ENCODE measurements at places on chromosomes 12 and 14.

- no peak for DNase-seq
Observed at GRCh38 chr12:24200010-24200409, 250.5 kb upstream of the SOX5 start.

DNA sequence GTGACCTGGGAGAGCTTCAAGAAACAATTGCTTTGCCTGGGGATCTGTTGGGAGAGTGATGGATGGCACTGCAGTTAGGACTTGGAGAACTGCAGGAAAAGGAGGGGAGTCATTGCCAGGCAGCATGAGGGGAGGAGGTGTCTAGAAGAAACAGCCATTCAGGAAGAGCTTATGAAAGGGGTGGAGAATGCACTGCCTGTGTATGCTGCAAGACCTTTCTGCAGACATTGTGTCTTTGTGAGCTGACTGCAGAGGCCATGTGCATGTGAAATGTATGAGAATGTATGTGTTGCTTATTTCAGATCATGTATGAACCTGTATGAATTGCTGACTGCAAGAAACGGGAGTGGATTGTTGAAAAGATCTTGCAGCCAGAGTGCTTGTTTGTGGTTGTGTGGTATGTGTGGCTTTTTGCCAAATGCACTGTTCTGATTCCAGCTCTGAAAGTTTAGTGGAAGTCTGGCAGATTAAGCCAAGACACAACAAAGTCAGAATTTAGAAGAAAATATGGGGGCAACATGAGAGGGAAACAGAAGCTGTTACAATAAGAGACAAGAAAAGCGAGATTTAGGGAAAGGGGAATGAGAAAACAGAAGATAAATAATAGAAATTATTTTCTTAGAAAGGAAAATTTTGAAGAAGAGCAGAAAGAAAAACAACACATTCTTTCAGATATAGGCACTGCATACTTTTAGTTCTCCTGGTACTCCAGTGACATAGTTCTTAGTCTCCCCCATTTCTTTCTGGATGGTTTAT, 9.8 kb upstream of the RIMKLB start:
- DNase-seq: no peak

GRCh38 chr14:81382517-81383225, 17.5 kb downstream of the STON2 start:
- no peak for DNase-seq

DNA sequence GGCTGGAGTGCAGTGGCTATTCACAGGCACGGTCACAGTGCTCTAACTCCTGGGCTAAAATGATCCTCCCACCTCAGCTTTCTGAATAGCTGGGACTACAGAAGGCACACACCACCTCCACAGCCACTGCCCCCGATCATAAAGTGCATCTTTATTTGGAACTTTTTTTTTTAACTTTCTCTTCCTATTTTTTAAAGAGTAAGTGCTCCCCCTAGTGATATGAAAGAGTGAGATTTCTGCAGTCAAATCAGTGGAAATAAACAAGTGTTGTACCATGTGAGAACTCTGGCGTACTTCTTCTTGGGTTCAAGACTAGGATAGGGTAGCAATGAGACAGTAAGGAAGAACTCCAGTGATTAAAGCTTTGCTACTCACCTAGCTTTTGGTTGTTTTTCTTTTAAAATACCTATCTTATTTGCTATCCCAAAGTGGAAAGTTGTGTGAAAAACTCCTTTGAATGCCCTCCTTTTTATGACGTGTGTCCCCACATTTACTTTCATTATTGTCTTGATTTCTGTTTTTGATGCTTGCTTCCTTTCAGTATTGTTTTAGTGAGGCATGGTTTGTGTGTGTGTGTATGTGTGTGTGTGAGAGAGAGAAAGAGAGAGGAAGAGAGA, 6.6 kb downstream of the PPP4R4 start:
- no peak for DNase-seq

DNA sequence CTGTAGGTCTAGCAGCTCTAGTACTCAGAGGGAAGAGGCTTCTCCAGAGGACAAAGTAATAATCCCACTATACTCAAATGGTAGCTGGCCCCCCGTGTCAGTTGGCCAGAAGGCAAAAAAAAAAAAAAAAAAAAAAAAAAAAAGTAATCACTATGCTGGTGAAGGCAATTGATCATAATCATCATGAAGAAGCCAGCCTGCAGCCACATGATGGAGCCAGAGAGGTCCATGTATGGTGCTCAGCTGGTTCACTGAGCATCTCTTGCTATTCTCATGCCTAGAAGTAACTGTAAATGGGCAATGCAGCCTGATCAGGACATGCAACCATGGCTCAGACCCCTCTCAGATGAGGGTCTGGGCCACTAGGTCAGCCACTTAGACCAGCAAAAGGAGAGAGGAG, 378.8 kb downstream of the MED13L start:
- no peak for DNase-seq

GRCh38 chr14:64763801-64764621, 59.8 kb downstream of the PLEKHG3 start:
- no peak for DNase-seq

GRCh38 chr14:88955455-88955854, 131.0 kb downstream of the TTC8 start:
- DNase-seq: no peak

GRCh38 chr12:69948851-69949250, 123.8 kb downstream of the MYRFL start:
- no peak for DNase-seq

GRCh38 chr12:53207042-53207441, at the start of gene ITGB7:
Gene ITGB7, minus strand, starts transcription at chr12:53207251. Its CDS starts 6,808 bp downstream, at chr12:53200443.
- peak; percentile 71 for DNase-seq

- DNase-seq: peak; percentile 25
Observed at GRCh38 chr14:68979722-68980451, 785 bp upstream of the ACTN1 start.

GRCh38 chr12:67716817-67717216, 68.3 kb downstream of the DYRK2 start:
- DNase-seq: no peak

DNA sequence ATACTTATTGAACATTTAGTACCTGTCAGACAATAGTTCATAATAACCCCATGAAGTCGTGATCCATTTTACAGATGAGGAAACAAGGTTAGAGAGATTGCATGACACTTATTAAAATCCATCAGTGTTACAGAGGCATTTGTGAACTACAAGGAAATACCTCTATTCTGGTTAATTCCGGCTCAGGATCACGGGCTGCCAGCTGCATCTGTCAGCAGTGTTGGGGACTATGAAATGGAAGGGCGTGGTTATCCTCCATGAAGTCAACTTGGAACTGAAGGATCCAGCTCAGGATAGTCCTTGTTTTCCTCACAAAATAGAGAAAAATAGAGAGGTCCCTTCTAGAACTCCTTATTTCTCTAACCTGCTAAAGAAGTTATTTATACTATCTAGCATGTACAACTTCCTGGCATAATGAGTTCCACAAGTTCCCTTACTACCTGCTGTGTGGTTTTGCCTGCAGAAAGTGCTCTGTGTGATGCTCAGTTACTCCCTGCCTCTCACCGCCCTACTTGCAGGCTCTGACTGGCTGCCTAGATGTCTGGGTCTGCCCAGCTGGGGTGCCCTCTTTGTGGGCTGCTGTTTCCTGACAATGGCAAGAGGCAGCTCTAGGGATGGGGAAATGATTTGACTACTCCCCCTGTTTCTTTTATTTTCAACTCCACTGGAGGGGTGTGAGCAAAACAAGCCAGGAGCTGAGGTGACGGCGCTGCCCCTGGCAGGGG, 36.8 kb downstream of the PLXNC1 start:
- no peak for DNase-seq

DNA sequence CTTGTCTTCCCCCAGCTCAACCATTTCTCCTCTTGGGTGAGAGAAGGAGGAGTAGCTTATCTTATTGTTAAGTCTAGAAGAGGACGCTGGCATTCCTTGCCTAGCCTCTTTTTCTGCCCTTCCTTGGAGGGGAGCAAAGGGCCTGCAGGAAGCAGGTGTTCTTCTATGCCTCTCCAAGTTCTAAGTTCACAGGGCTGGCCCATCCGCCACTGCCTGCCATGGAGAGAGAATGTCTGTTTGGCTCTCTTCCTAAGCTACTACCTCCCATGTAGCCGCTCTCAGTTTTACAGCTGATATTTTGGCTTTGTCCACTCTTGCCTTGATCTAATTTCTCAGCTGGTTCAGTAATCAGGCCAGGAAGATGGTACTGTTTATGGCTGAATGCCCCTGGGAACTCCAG, 201.2 kb downstream of the NTF3 start:
- DNase-seq: no peak

All from activated T-cell treated with anti-CD3 and anti-CD28 coated beads, Interleukin-2, amount 50 U/mL, for 1 hour (primary cell).